ENCODE measurements at places on chromosomes 11 and 22.

DNA sequence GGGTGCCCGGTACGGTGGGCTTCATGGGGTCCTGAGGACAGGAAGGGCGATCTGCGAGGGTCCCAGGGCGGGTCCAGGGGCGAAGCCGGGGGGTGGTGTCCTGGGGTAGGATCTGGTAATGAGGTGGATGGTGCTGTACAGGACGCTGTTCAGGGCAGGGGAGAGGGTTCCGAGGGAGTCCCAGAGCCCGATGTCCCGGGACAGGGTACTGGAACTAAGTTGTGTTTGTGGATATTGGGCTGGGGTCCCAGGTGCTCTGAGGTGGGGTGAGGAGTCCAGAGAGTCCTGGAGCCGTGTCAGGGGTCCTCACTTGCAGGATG is 426 bp downstream of the LZTR1 start:
- DNase-seq, result no peak

DNA sequence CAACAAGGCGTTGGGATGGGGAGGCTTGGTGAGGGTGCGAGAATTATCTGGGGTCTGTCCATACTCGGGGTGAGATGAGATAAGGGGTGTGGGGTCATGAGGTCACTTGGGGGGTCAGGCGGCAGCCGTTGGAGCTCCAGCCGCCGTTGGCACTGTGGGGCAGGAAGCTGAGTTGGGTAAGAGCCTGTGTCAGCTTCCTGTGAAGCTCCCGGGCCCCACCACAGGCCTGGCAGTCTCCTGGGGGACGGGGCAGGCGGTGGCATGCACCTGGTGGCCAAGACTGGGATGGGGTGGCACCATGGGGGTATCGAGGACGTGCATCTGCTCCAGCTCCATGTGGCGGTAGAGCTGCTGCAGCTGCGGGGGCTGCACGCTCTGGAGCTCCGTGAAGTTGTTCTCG is 7.1 kb upstream of the MYBPC3 start:
- DNase-seq, result no peak

- no peak for DNase-seq
These were observed 84.3 kb upstream of the SHISAL1 start for GRCh38 chr22:44396727-44397722.

DNA sequence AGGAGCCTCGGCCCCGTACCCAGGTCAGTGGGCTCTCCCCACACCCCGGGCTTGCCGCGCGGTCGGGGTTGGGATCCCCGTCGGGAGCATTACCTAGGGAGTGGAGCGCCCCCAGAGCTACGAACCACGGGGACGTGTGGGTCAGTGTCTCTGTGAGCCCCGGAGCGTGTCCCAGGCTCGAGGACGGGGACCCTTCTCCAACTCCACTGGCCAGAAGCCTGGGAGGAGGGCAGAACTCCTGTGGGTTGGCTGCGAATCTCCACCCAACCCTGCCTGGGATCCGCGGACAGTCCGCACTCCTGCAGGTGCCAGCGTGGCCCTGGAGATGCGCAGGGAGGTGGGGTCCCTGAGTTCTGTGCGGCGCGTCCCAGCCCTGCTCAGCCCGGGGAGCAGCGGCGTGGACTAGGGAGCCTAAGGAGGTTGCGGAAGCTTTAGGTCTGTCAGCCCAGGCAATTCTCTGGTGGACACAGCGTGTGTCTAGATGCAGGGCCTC is 346 bp downstream of the PPFIBP2 start:
- DNase-seq, result peak; percentile 4

DNA sequence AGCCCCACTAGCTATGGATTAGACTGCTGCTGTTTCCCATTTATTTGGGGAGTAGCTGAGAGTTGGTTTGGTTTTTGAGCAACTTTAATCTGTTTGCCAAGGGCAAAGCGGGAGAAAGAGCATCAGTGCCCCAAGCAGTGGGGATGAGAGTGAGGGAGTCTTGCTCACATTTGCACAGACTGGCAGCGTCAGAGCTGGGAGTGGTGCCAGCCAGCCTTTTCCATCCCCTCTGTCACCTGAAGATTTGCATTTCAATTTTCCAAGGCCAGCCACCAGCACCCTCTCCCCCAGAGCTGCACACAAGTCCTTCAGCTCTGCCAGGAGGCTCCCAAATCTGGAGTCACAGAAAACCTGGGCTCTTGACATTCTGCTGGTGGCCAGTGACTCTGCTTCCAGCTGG is 21.0 kb upstream of the UVRAG start:
- DNase-seq, result no peak

DNA sequence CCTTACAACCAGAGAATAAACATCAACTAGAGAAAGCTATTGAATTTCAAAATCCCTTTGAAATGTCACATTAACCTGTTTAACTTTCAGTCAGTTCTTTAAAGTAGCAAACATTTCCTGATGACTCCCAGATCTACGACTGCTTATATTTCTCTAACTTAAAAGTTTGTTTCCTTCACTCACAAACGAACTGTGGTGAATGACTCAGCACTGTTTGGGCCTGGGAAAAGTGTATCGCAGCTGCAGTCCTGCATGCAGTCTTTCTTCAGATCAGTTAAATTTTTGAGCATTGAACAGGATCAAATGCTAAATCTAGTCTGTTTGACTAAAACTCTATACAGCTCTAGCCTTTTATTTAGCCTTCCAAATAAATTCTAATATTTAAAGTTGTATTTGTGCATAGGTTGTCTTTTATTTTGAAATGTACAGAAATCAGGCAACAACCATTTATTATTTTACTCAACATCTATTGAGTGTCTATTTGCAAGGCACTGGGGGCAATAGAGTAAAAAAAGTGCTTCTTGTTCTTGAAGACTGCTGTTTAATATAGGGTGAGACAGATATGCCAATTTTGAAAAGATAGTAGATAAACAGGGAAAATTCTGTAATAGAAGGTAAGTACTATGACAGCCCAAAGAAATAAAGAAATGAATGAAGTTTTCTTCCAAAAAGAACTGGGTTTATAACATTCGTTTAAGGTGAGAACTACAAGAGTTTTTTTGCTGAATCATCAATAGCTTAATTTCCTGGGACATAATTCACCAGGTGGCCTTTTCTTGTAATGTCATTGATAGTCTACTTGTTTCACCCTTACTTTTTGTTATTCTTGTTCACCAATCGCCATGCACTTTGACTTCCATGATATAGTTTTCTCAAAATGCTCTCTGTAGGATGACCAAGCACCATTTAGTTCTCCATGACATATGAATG is 235.4 kb downstream of the METTL15 start:
- no peak for DNase-seq

DNA sequence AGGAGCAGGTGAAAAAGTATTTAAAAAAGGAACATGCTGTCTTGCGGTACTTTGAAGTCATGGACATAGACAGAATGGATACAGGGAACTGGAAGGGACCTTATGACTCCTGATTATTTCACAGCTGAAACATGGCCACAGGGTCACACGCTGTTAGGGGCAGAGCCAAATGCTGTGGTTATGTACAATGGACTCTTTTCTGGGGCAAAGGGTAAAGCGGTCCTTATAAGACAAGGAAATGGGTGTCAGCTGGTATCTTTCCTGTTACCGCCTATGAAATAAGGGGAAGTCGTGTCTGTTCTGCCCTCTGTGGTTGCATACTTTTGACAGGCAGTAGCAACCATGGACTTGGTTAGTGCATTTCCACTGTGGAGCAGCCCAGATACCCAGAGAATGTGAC is 12.8 kb upstream of the ST14 start:
- no peak for DNase-seq

DNA sequence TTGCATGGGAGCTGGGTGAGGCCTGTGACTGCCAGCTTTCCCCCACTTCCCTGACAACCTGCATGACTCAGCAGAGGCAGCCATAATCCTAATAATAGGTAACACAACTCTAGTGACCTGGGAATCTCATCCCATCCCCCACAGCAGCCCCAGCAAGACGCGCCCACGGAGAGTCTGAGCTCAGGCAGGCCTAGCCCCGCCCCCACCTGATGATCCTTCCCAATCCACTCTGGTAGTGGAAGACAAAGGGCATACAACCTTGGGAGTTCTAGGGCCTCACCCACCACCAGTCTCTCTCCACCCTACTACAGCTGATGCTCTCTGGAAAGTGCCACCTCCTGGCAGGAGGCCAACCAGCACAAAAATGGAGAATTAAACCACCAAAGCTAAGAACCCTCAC is 60.3 kb downstream of the CWF19L2 start:
- DNase-seq, result no peak

DNA sequence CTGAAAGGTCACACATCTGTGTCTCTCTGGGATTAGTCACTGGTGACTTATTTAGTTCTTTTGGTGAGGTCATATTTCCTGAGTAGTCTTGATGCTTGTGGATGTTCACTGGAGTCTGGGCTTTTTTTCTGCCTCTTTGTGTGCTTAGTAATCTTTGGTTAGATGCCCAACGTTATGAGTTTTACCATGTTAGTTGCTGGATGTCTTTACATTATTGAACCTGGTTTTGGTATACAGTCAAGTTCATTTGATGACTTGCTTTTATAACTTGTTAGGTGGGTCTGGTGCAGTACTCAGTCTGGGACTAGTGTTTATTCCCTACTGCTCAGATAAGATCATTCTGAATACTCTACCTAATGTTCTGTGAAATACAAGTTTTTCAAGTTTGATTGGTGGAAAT is 26.2 kb upstream of the SLC37A2 start:
- DNase-seq, result no peak

GRCh38 chr11:94217705-94218104 is 86.7 kb upstream of the IZUMO1R start:
- no peak for DNase-seq

GRCh38 chr11:134879341-134879740 is 467.3 kb upstream of the B3GAT1 start:
- DNase-seq, result no peak

GRCh38 chr11:66002648-66003225 is 434 bp downstream of the BANF1 start:
- no peak for DNase-seq

GRCh38 chr22:49008682-49009235 is 818.9 kb downstream of the BRD1 start:
- no peak for DNase-seq

GRCh38 chr11:117612177-117612576 is 184.8 kb downstream of the DSCAML1 start:
- no peak for DNase-seq

DNA sequence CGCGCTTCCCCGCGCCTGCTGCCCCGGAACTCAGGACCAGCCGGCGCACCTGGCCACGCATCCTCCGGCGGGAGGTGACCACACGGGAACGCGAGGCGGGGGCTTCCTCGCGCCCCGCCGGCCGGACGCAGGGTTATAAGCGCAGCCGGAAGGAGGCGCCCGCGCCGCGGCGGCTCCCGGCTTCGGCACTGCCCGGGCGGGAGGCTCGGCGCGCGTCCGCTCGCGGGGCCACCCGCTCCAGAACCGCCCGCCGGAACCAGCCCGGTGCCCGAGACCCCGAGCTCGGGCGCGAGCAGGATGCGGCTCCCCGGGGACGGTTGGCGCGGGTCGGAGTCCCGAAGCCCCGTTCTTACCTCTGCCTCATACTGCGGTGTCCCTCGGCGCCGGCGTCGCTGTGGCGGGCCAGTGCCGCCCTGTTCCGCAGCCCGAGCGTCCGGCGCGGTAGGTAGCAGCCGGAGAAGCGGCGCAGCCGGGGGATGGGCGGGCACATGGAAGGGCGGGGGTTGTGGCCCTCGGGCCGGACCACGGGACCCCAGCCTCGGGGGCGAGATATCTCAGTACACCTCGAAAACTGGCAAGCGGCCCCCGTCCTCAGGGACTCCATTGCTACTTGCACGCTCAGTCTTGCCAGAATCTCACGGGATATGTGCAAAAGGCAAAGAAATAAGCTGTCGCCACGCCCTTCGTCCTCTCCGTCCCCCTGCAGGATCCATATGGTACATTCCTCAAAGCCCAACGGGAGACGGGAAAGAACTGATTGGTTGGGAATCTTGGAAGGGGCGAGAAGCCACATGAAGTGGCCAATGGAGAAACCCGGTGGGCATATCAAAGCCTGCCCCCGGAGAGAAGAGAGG is 23.1 kb downstream of the MICAL3 start:
- peak; percentile 47 for DNase-seq

GRCh38 chr11:2002042-2002776 is 4.6 kb upstream of the H19 start:
- no peak for DNase-seq

DNA sequence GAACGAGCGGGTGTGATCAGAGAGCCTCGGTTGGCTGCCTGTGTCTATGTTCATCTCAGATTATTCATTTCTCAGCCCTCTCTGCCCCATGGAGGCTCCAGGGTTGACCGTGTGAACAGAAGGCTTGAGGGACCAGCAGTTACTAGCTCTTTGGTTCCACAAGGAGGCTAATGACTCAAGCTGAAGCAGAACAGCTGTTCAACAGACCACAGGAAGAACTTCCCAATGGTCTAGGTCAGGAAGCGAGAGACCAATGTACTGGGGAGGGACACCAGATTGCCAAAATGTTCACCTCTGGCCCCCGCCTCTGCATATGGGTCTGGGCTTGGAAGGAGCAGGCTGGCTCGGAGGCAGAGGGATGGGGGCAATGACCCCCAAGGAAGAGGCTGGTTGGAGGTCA is 14.7 kb upstream of the PDE2A start:
- DNase-seq, result no peak

GRCh38 chr22:33883561-33883960 is 36.7 kb downstream of the LARGE1 start:
- DNase-seq, result no peak

Data from effector memory CD8-positive, alpha-beta T cell (primary cell).